ENCODE measurements at places on chromosomes 5 and 9.

DNA sequence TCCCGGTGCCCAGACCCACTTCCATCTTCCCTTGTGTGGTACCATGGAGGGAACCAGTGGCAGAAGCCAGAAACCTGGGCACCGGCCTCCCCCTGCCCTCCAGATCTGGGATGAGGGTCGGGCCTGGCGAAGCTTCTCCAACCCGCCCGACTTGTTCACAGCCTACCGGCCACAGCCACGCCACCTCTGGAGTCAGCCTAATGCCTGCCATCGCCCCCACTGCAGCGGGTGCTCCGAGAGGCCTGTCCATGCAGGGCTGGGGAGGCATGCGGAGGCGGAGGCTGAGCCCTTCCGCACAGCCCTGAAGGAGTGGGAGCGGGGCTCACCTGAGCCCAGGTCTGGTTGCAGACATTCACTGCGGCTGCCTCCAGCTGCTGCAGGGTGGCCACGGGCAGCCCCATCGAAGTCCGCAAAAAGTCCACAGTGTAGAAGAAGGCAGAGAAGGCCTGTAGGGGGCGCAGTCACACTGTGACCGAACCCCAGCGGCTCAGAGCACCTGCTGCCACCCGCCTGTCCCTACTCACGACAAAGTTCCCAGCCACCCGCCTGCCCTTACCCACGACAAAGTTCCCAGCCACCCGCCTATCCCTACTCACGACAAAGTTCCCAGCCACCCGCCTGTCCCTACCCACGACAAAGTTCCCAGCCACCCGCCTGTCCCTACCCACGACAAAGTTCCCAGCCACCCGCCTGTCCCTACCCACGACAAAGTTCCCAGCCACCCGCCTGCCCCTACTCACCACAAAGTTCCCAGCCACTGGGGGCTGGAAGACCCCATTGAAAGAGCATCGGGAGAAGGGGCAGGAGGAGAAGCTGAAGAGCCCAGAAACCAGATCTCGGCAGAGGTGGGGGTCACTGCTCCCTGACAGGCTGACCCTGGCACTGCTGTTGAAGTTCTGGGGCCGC, 3.8 kb upstream of the NPDC1 start:
- no peak for DNase-seq

GRCh38 chr5:61465496-61465895, 133.4 kb downstream of the ZSWIM6 start:
- no peak for DNase-seq

DNA sequence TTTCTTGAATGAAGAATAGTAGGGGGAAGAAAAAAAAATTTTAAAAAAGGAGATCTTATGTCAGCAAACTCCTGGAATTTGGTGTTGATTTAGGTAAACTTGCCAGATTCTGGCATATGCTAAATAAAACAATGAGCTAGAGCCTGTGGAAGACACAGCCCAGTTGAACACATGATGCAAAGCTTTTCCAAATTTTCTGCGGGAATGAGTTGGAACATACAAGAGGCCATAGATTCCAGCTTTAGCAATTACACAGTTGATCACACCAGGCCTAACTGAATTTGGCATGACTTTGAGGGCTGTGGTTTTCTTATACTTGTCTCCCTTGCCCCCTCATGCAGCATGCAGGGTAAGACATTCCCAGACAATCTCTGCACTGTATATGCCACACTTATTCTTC, 297.0 kb downstream of the SH3GL2 start:
- DNase-seq = no peak

- no peak for DNase-seq
Measured at GRCh38 chr5:15850939-15851341, 328.7 kb downstream of the MARCHF11 start.

DNA sequence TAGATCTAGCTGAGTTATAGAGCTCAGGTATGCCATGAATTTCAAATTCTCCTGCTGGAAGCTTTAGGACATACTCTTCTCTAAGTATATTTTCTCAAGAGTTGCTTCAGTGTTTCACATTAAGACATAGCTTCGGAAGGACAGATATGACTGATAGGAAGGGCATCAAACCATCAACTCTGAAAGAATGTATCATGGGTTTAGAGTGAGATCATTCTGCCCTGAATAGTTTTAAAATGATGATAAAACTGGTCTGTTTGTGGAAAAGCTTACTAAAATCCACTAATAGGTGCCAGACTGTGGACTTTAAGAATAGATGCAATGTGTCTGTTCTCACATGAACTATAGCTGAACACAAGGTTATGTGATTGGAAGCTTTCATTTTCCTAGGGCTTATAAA, 8.4 kb downstream of the SPEF2 start:
- DNase-seq = no peak

- no peak for DNase-seq
Measured at GRCh38 chr9:92952906-92953610, 5.7 kb downstream of the FGD3 start.

DNA sequence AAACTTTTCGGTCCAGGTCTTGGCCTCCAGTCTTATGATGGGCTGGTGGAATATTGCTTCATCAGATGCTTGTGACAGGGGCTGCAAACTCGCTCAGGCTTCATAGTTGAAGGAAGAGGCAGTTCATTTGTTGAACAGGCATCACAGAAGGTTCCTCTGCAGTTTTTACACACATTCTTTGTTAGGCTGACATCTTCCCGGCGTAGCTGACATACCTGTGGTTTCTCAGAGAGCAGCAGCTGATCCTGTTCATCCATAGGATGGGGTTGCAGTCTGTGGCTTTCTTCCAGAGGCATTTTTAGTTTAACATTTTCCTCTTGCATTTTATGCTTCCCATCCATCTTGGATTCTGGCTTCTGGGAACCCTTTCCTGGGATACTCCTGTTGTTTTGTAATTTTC, 1255.2 kb downstream of the EFNA5 start:
- no peak for DNase-seq

GRCh38 chr9:79003514-79003913, 568.3 kb upstream of the TLE4 start:
- DNase-seq = no peak
